ENCODE measurements at places on chromosomes 1 and 21.

GRCh38 chr1:183328371-183328770 is 89.8 kb downstream of the NMNAT2 start:
- no peak for DNase-seq

DNA sequence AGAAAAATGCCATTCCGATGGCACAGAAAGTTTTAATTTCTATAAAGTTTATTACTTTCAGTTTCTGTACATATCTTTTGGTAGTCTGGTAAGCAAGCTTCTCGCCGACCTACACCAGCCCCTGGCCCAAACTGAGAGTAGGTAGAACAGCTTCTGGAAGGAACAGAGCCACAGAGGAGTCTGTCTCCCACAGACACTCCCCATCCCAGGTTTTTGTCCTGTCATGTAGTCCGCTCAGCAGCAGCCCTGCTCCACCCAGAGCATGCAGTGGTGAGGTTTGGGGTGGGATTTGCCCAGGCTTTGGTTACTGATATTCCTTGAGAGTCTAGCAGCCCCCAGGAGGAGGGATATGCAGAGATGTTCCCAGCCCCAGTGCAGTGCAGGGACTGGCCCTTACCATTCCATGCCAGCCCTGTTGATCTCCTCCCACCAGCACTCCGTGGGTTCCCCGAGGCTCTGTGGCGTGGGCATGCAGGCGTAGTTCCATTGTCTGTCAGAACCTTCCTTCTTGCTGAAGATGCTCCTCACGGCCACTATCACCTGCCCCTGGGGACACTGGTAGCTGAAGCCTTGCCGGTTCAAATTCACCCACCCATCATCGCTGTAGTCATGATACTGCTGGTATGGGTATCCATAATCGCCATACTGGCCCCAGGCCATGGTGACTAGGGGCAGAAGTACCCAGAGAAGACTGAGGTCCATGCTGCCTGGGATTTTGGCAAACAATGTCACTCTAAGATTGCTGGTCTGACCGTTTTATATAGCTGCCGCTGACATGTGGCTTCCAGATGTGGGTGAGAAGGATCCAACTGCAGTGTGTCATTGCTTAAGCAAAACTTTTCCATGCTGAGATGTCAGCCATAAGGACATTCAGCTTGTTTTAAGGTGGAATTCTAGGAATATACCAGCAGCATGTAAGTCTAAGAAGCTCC is at the start of gene DPT:
Gene DPT, minus strand, starts transcription at position 734 of the 932 bp plus-strand sequence. Its CDS starts 32 bp downstream, at position 702.
- DNase-seq, result no peak

DNA sequence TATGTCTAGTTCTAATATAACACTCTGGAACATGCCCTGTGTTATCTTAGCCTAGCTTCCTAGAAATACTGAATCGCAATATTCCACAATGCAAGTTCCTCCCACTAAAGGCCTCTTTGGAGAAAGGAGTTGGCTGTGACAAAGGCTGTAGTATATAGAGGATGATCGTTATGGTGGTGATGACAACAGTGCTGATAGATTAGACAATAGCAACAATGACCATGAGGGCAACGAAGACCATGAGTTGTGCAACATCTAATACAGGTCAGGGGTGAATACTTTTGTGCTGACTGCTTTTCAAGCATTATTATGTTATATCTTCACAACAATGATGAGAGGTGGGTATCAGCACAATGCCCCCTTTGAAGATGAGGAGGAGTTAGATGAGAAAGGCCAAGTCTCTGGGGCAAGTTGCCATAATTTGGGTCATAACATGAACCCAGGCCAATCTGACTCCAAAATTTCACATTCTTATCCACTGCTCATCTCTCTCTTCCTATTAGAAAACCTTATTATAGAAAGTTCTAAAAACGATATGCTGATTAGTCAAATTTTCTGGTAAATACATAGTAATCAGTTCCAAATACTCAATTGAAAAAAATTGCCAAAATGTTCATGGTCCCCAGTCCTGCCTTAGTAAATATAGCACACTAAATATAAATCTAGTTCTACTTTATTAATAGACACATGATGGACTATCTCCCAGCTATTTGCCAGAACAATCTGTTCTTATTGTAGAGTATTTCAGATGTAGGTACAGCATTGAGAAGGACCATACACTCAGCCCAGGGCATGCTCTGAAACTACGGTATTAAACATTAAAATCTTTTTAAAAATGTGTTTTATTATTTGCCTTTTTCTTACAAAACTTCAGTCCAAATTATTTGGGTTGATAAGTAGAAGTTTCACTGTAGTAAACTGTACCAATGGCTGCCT is 37.5 kb downstream of the HIVEP3 start:
- no peak for DNase-seq

GRCh38 chr1:187262731-187263130 is 434.0 kb downstream of the PLA2G4A start:
- DNase-seq, result no peak

GRCh38 chr1:245051349-245052221 is 103.2 kb upstream of the KIF26B start:
- DNase-seq, result no peak

- DNase-seq, result no peak
Measured at GRCh38 chr21:41673596-41674335, 93.1 kb downstream of the RIPK4 start.

GRCh38 chr21:10430005-10430404 is 91.4 kb upstream of the TPTE start:
- DNase-seq, result no peak

- no peak for DNase-seq
Measured at GRCh38 chr1:110912784-110913183, 39.8 kb downstream of the CD53 start.

DNA sequence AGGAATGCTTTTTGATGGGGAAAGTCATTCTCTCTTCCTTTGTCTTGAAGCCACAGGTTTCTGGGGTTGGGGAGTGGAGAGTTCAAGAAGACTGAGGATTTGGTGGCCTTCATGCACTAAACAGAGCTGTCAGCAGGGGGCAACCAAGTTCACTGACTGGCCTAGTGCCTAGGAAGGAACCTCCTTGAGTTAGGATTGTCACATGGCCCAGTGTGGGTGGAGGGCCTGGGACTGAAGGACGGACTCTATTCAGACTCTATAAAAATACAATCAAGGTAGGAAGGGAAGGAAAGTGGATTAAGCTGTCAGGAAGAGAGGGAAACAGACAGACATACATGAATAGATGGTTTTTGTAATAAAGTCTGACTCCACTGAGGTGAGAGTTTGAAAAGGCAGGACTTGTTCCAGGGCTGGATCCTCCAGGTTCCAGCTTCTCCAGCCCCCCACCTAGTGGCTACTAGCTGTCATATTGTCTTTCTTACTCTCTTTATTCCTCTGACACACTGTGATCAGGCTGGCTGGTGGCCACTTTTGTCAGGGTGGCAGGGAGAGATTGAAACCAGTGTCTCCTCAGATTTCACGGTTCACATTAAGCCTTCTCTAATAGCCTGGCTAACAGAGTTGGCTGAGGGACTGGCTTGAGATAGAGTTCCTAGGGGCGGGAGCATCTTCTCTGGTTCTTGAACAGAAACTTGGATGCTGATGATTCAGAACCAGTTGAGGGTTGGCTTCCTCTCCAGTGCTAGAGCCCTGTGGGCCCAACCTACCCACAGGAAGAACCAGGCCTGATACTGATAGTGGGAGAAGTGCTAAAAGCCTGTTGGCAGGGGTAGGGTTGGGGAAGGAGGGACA is 4.1 kb upstream of the SH3BGRL3 start:
- DNase-seq, result peak; percentile 71
